Lower lobe of right lung (tissue), 2 donors: ENCODE measurements at places on chromosomes 5 and 9. TPM values are rescaled to one million over a fixed set of nuclear protein-coding genes. Genes with fewer than 3 reads are reported as not detected.

- DNase-seq = no peak
These were observed 52.9 kb downstream of the BARX1 start for GRCh38 chr9:93902051-93902779.

DNA sequence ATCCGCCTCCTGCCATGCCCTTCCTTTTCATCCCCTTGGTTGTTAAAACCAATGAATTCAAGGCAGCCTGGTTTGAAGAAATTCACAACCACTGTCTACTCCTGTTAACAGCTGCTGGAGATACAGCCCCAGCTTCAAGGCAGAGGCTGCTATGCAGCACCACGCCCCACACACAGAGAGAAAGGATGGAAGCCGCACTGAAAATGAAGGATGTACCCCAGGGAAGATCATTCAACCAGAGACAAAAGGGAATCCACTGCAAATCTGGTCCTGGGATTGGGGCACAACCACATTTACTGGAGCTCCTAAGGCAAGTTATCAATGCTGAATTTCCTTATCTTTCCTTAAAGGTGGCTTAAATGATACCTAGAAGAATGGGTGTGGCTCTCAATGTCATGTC is 58.7 kb downstream of the DPYSL3 start:
- DNase-seq = no peak

- DNase-seq = no peak
These were observed 66.7 kb downstream of the DOCK2 start for GRCh38 chr5:169703813-169704212.

DNA sequence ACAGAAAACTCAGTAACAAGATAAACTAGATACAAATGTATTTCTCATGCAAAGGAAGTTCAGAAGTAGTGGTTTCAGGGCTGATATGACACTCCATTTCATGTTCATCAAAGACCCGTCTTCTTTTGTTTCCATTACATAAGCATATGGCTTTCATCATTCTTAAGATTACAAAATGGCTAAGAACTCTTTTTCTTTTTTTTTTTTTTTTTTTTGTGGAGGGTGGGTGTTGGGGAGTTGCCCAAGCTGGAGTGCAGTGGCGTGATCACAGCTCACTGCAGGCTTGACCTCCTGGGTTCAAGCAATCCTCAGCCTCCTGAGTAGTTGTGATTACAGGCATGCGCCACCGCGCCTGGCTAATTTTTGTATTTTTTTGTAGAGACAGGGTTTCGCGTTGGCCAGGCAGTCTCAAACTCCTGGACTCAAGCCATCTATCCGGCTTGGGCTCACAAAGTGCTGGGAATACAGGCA is 22.0 kb upstream of the PTBP3 start:
- peak; percentile 55 for DNase-seq

DNA sequence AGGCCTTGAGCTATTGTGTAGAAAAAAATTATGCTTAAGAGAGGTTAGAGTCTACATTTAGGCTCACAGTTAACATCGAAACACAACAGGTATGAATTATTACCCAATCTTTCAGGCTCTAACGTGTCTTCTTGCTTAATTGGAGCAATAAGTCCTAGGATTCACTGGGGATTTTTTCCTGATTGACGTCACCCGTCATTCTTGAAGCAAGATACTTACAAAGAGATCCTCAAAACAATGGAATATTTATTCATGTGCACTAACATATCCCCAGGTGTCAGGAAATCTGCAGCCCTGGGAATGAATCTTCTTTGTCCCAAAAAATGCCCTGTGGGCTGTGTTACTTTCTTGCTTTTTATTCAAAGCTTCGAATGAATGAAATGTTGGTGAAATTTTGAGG is 413.5 kb downstream of the NFIB start:
- no peak for DNase-seq

DNA sequence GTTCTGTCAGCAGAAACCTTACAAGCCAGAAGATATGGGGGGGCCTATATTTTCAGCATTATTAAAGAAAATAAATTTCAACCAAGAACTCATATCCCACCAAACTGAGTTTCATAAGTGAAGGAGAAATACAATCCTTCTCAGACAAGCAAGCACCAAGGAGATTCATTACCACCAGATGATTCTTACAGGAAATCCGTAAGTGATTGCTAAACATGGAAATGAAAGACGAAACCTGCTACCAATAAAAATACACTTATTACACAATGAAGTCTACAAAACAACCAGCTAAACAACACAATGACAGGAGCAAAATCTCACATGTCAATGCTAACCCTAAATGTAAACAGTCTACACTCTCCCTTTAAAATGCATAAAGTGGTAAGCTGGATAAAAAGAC is 17.8 kb upstream of the C9orf72 start:
- DNase-seq = no peak

GRCh38 chr9:18694959-18695668 is 221.2 kb downstream of the ADAMTSL1 start:
- no peak for DNase-seq

DNA sequence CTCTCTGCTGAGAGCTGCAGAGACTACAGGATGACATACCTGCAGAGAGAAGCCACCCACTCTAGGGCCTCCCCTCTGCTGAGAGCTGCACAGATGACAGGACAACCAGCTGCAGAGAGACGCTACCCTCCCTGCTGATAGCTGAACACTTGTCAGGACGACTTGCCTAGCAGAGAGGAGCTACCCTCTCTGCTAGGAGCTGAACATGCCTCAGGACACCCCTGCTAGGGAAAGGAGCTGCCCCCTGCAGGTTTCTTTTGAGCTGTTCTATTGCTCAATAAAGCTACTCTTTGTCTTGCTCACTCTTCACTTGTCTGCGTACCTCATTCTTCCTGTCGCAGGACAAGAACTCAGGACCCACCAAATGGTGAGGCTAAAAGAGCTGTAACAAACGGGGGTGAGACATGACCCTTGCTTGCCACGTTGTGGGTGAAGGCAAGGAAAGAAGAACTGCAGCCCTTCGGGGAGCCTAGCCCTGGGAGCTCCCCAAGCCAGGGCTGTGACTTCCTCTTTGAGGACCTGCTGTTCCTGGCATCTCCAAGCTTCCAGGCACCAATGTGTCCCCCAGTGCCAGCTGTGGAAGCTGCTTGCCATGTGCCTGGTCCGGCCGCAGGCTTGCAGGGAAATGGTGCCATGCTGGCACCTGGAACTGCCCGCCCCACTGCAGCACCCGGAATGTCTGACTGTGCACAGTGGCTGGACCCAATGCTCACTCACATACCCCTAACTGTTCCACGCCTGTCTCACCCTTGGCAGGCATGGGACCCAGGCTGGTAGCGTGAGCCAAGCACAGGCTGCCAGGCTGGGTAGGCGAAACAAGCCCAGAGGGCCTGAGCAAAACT is 5.1 kb upstream of the TESK1 start:
- DNase-seq = no peak

- no peak for DNase-seq
These were observed 170.3 kb downstream of the ENTREP1 start for GRCh38 chr9:69495296-69495695.

- no peak for DNase-seq
These were observed 51.7 kb upstream of the NFIB start for GRCh38 chr9:14365670-14366069.

- no peak for DNase-seq
These were observed 2.5 kb downstream of the DOK3 start for GRCh38 chr5:177507165-177507564.

The FAM169A gene
- total RNA-seq = 1.1 TPM

The CDHR2 gene
- total RNA-seq = 0.62 TPM

The SPATA31A3 gene
- not detected for total RNA-seq

The CMBL gene
- total RNA-seq = 21.7 TPM
